Renal pelvis (tissue), 12 donors: ENCODE measurements at places on chromosomes 5 and 9.

DNA sequence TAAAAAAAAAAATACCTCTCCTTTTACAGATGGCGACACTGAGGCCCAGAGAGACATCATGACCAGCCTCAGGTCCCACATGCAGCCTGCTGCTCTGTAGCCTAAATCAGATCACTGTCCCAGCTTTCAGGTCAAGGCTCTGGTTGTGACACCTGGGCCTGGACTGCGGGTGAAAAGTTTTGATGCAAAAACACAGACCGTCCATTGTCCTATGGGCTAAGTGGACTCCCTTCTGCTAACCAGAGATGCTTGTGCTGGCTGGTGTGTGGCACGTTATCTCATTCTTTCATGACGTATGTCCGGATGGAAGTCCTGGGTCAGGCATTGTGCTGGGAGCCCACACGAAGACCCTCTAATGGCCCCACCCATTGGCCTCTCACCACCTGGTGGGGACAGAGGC is 7.8 kb downstream of the NEK6 start:
- DNase-seq, result no peak

DNA sequence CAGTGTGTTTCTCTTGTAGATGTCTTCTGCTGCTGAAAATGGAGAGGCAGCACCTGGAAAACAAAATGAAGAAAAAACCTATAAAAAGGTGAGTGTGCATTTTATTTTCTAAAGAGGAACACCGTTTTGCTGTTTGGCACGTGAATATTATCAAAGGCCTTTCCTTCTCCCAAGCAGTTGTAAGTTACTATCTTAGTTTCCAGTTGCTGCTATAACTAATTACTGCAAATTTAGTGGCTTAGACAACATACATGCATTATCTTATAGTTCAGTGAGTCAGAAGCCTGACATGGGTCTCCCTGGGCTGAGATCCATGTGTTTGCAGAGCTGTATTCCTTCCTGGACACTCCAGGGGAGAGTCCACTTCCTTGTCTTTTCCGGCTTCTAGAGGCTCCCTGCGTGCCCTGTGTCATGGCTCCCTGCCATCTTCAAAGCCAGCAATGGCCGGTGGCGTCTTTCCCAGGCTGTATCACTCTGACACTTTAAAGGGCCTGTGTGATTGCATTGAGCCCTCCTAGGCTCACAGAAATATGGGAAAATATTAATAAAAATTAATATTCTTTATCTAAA is 117.6 kb downstream of the PIP5K1B start:
- DNase-seq, result no peak

- DNase-seq, result no peak
Measured at GRCh38 chr5:20486826-20487225, 498.8 kb upstream of the CDH18 start.

GRCh38 chr5:131460867-131461572 is 174.0 kb downstream of the RAPGEF6 start:
- DNase-seq, result no peak

- peak; percentile 64 for DNase-seq
Measured at GRCh38 chr9:34664281-34665066, 2.0 kb upstream of the CCL27 start.

- no peak for DNase-seq
Measured at GRCh38 chr5:66570201-66570600, 26.0 kb upstream of the MAST4 start.

- no peak for DNase-seq
Measured at GRCh38 chr5:32713361-32713769, 2.2 kb downstream of the NPR3 start.
